ENCODE measurements at places on chromosomes 4 and X.

DNA sequence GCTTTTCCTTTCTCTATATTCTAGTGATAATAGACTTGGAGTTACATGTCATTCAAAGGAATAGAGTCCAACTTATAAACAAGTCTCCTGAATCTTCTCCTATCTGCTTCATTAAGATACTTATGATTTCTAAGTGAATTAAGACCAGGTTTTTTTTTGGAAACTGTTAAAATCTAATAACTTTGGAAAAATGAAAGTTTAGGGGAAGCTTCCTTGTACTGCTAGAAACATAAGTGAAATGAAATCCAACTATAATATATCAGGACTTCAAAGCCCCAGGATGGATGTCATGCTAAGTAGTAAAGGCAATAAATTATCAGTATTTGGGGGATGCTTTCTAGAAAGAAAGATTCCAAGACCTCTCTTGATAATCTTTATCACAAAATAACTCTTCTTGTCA, 24.8 kb downstream of the GRIA2 start:
- DNase-seq = no peak

DNA sequence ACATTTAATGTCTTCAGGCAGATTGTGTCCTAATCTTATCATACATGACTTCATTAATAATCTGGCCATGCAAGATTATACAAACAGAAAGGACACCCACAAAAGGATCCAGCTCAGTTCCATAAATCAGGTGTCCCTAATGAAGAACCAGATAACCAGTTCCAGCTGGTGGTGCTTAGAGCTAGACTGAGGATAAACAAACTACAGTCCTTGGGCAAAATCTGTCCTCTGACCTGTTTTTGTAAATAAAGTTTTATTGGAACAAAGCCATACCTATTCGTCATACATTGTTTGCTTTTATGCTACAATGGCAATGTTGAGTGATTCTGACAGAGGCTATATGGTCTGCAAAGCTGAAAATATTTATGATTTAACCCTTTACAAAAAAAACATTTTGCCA, 199.5 kb downstream of the MID1IP1 start:
- DNase-seq = no peak

DNA sequence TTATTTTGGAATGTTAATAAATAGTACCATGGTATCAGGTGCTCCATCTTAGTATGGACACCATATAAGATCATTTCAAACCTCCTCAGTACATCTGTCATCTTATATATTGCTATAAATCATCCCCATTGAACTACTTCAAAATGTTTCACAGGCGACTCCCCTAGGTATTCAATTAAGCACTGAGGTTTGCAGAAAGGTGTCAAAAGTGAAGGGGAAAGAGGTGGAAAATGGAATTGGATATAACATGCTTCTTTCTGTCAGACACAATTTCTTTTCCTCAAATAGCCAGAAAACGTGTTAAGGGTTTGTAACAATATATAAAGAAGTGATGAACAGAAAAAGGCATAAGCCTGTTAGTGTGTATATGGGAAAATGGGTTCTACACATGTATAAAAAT, 325.5 kb downstream of the GRID2 start:
- DNase-seq = no peak

- DNase-seq = no peak
Measured at GRCh38 chr4:153934688-153935017, 145.8 kb upstream of the SFRP2 start.
